ENCODE measurements at places on chromosomes 5 and 9. TPM values are rescaled to one million over a fixed set of nuclear protein-coding genes. Genes with fewer than 3 reads are reported as not detected.

ZNF354B gene
- 6.5 TPM for total RNA-seq

KLF4 gene
- total RNA-seq = 62.2 TPM

AIF1L gene
- 12.2 TPM for total RNA-seq

PGM5 gene
- total RNA-seq = 161 TPM

CCDC171 gene
- total RNA-seq = 1.2 TPM

ADGRV1 gene
- total RNA-seq = not detected

TAF11L12 gene
- total RNA-seq = not detected

NPDC1 gene
- 53.1 TPM for total RNA-seq

IFNK gene
- total RNA-seq = not detected

LCN15 gene
- total RNA-seq = not detected

RASGEF1C gene
- total RNA-seq = 0.27 TPM

RMRP gene
- total RNA-seq = 6,151 TPM

CEL gene
- total RNA-seq = 1.9 TPM

CAMK2A gene
- total RNA-seq = 24.0 TPM

LHX3 gene
- not detected for total RNA-seq
